ENCODE measurements at places on chromosomes 1 and 21.
A peak's percentile ranks its signal among the peaks of the same experiment; 100 is the strongest.

DNA sequence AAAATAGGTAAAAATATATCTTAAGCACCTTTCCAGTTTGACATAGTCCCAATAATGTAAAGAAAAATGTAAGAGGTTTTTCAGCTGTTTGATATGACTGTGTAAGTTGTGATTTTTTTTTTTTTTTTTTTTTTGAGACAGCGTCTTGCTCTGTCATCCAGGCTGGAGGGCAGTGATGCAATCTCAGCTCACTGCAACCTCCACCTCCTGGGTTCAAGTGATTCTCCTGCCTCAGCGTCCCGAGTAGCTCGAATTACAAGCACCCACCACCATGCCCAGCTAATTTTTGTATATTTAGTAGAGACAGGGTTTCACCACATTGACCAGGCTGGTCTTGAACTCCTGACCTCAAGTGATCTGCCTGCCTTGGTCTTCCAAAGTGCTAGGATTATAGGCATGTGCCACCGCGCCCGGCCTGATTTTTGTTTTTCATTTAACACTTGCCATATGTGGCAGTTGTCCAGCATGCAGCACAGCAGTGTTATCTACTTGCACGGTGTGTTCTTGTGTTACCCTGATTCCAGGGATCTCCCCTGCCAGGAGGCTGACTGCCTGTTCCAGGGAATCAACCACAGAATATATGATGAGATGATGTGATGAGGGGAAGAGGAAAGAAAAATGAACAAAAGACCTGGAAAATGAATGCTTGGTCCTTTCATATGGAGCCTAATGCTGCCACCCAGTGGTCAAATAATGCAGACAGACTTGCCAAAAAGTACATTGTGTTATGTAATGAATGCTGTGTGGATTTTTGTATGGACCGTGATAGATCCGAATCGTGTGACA is 79.0 kb downstream of the RAVER2 start:
- DNase-seq, result peak; percentile 53

- no peak for DNase-seq
These were observed 161.8 kb downstream of the PCBP3 start for GRCh38 chr21:45805321-45805720.

DNA sequence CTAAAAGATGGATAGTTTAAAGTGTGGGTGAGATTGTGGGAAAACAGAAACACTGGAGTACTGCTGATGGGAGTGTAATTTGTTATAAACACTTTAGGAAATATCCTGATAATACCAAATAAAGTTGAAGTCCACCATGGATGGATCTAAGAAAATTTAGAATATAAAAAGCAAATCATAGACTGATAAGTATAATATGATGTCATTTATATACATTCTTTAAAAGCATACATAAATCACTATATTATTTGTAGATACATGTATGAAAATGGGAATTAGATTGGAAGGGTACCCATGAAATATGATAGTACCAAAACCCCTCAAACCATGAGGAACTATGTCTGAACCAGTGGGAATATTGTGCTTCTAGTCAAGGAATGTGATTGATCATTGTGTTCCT is 7.9 kb downstream of the ZMPSTE24 start:
- no peak for DNase-seq

DNA sequence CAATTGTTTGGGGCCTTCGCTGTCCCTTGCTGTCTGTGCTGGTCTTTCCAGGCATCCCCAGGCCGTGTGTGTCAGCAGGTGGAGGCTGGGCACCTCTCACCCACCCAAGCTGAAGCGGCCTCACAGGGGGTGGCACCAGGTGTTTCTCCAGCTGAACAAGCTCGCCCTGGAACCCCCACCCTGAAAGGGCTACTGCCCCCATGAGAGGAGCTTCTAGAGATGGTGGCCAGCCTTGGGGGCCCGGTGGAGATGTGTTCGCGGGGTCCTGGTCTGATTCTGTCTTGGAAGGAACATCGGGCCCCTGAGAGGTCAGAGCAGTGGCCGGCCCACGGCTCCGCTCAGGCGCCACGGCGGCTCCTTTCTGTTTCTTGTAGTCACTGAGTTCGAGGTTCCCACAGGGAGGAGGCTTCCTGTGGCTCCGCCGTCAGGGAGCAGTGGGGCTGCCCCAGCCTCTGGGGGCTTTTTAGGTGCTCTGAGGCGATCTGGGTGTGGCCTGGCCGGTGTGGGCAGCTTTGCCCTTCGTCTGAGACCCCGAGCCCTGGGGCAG is 46.9 kb downstream of the SKI start:
- DNase-seq, result peak; percentile 24

DNA sequence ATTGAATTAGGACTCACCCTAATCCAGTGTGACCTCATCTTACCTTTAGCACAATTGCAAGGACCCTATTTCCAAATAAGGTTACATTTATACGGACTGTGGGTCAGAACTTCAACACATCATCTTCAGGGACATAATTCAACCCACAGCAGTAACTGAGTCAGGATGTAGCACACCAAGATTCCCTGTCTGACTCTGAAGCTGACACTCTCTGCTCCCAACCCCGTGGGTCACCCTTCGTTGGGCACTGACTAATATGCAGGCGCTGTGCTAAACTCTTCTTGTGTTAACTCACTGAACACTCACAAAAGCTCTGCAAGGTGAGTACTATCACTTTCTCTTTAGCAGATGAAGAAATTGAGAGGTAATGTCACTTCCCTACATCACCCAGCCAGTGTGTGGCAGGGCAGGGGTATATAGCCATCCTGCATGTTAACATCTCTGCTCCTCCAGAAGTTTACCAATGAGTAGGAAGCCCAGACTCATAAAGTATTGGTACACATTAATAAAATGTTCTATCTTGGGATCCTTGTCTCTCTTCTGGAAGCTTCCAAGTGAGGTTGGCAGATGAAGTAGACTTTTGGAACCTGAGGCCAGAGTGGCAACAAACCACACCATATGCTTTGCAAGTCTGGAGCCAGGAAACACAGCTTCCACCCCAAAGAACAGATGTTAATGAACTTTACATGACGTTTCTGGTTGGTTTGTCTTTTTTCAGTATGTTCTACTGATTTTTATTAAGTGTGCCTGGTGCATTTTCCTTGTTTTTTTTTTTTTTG is 139.2 kb upstream of the KLHDC7A start:
- DNase-seq, result no peak

- DNase-seq, result no peak
These were observed 88.9 kb upstream of the HAO2 start for GRCh38 chr1:119279456-119280381.

DNA sequence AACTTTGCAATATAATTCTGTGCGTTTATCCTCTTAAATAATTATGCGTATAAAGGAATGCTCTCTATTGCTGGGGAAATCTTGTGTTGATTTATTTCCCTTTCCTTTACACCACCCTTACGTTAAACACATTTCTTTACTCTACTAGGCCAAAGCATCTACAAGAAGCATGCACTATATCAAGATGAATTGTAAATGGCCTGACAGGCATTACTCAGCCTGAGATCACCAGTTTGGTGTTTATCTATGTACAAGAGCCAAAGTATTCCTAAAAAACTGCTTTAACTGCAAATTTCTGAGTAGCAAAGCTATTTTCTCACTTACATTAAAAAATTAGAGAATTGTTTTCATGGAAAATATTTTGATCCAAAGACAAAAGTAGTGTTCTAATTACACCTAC is 114.8 kb downstream of the TYW3 start:
- no peak for DNase-seq

DNA sequence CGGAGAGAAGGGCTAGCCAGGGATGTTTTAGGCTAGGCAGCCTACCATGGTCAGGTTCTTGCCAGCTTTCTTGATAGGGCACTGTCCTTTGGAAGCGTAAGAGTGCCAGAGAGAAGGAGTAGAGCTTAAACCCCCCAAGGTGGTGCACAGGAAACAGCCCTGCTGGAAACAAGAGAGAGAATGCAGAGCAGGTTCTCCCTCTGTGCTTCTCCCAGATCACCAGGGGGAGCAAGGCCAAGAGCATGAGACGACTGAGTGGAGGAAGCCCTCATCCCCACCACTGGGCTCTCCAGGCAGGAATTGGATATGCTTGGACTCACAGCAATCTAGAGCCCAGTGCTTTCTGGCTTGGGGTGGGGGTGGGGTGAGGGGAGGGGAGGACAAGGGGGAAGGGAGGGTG is 49.8 kb downstream of the ATP2B4 start:
- no peak for DNase-seq

DNA sequence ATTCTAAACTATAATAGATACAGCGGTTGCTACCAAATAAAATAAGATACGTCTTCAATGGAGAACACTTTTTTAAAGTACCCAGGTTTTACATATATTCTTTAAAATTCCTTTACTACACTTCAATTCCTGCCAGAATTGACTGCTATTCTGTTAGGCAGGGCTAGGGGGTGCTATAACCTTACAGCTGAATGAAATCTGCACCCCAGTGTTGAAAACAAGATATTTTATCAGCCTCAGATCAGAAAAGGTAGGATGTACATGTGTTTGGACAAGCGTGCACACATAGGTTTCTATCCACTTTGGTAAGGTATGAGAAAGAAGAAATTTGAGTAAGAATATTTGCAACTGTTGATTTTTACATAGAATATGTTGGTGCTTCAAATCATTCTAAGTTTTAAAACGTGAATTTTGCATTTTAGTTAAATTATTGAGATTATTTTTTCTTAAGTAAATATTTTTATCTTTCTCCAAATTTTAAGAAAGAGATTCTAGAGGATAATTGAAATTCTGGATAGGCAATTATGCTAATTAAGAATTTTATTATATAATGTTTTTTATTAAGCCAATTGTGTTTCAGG is 490.8 kb upstream of the ADGRL4 start:
- no peak for DNase-seq

DNA sequence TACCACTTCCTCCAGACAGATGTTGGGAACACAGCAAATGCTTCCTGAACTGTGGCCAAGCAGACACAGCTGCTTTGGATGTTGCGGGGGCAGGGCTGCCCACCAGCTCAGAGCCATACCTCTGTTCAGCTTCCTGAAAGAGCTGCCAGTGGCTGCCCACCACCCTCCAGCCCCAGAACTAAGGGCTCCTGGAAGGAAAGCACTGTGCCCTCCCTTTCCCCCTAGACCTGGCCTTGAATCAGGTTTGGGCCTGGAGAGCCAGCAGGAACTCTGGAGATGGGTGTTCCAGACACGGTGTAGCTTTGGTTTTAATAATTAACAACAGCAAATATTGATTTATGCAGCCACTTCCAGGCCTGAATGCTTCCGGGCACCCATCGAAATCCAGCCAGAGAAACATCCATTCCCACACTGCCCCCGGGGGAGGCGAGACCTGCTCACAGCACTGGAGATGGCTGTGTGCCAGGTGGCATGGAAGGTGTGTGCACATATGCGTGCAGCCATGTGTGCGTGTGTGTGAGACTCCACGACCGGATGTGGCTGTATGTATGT is 45.7 kb downstream of the RAP1GAP start:
- no peak for DNase-seq

DNA sequence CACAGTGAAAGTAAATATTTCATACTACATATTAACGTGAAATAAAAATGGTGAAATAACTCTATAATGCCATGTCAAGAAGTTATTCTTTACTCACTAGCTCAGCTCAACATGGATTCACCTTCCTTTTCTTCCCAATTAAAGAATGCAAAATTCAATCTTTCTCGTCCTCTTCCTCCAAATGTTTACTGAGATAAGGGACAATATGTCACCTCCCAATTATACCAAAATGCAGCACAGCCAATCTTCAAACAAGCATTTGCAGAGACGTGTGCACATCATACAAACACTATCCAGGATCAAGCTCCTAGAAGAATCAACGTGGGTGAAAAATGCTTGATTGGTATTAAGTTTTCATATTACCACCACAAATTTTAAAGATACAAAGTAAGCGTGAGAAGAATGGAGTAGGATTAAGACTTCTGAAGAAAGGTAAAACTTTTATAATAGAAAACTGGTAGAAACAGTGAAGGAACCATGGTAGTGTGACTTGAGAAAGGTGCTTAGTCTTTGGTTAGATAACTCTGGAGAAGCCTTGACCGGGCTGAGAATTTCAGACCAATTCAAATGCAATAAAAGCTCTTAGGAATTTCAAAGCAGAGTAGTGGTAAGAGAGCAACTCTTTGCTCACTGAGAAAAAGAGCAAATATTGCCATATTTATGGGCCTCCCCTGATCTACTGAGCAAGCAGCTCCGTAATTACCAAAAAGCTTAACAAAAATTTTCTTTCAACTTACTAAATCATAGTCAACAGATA is 7.2 kb downstream of the PTP4A2 start:
- no peak for DNase-seq

DNA sequence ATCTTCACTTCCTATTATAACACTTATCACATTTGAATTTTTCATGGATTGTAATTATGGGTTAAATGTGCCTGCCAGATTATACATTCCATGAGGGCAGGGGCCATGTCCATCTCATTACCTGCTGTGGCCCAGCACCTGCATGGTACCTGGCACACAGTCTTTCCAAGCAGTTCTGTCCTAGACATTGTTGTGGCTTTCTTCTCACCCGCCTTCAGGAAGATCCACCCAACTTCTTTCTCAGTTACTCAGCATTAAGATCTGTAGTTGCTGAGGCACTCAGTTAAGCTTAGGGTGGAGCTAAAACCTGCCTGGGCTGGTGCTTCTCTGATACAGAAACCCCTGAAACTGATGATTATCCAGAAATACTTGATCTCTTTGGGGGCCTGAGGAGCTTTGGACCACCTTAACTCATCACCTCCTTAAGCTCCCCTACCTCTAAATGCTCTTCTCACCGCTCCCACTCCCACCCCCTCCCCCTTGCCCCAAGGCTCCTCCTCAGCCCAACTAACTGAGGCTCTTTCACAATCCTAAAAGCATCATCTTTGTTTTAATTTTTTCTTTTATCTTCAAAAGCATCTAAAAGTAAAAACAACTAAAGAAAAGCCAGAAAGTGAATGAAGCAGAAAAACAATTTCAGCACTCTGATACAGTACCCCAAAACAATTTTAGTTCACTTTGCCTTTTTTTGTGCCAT is 190.6 kb downstream of the FGGY start:
- DNase-seq, result no peak

- DNase-seq, result no peak
These were observed 142.3 kb upstream of the COL6A1 start for GRCh38 chr21:45839274-45839673.

DNA sequence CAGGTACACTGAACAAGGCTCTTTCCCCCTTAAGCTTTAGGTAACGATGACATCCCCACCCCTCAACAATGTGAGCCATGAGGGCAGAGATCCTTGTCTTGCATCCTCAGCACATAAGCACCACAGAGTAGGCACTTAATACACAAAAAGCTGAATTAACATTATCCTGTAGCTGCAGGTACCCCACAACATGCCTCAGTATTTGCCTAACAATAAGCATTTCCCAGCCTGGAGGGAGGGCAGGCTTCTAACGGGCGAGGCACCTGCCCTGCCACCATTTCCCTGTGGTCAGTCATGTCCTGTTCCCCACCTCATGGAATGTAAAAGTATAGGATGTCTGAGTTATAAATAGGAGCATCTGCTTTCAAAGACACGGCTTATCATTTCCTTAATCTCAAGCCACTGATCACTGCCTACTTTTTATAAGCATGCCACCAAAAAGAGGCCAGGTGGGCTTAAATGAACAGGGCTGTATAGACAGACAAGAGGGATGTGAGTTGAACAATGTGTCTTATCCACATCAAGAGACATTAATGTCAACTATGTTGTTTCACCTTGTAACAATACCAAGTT is 3.4 kb downstream of the CAPZB start:
- DNase-seq, result no peak

Data from uterus (tissue), 4 donors.